ENCODE measurements at places on chromosomes 13 and 19. TPM values are rescaled to one million over a fixed set of nuclear protein-coding genes. Genes with fewer than 3 reads are reported as not detected.

GRCh38 chr19:23190341-23190740, 59.9 kb downstream of the ZNF724 start:
- no peak overlapping the region for H3K27ac ChIP-seq
- H3K27me3 ChIP-seq, result no peaks in the 10 kb centered on the region
- no peak for DNase-seq

The LIM2 gene
- not detected for total RNA-seq

The PRR19 gene
- total RNA-seq, result 1.0 TPM

DNA sequence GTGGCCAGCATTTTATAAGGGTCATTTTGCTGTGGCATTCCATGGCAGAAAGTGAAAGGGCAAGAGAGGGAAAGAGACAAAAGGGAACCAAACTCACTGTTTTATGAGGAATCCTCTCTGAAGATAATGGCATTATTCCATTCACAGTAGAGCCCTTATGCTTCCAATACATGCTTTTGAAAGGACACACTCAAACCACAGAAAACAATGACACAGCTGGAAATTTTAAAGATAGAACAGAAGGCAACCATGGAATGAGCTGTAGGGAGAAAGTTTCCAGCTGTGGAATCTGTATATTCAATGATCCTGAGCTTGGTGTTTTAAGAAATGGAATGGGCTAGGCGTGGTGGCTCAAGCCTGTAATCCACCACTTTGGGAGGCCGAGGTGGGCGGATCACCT, 677.4 kb downstream of the SLITRK1 start:
- no peaks in the 10 kb centered on the region for H3K27me3 ChIP-seq
- no peak for DNase-seq
- no peaks in the 10 kb centered on the region for H3K4me1 ChIP-seq
- H3K36me3 ChIP-seq, result no peaks in the 10 kb centered on the region

DNA sequence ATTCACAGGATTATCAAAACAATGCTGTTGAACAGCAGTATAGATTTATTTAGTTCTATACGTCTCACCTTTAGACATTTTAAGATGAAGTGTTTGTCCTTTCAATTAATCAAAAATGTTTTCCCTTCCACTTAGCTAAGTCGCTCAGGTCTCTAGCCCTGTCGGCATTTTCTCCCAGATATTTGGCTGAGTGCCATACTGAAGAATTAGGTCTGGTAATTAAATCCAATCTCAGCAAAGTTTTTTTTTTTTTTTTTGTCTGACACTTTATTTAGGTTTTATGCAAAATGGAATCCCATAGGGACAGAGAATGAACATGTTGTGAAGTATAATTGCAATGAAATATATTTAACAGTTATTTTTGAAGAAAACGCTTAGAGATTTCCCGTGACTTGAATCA, 44.1 kb downstream of the RFC3 start:
- no peak overlapping the region for H3K4me3 ChIP-seq
- no peaks in the 10 kb centered on the region for H3K4me1 ChIP-seq
- DNase-seq, result no peak
- no peak overlapping the region for H3K27ac ChIP-seq
- no peaks in the 10 kb centered on the region for H3K36me3 ChIP-seq

The ADM5 gene
- 4.4 TPM for total RNA-seq

DNA sequence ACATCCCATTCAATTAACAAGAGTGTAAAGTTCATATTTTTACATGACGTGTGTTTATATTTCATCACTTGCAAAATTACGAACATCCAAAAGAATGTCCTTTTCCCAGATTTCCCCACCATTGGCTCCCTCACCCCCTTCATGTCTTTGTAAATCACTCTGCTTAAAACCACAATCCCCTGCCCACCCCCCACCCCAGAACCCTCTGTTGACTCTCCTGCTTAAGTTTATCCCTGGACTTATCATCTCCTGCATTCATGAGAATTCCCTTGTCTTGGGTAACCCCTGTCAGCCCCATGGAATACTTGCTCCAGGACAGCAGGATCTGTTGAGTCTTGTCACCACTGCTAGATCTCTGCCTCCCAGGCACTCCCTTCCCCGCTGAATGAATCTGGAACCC, 109.9 kb downstream of the COL4A1 start:
- no peak overlapping the region for H3K4me3 ChIP-seq
- no peak overlapping the region for H3K27ac ChIP-seq
- DNase-seq, result no peak
- H3K4me1 ChIP-seq, result no peaks in the 10 kb centered on the region
